ENCODE measurements at places on chromosomes 4 and X.

- DNase-seq, result no peak
Observed at GRCh38 chr4:163201358-163201757, 34.7 kb upstream of the NAF1 start.

DNA sequence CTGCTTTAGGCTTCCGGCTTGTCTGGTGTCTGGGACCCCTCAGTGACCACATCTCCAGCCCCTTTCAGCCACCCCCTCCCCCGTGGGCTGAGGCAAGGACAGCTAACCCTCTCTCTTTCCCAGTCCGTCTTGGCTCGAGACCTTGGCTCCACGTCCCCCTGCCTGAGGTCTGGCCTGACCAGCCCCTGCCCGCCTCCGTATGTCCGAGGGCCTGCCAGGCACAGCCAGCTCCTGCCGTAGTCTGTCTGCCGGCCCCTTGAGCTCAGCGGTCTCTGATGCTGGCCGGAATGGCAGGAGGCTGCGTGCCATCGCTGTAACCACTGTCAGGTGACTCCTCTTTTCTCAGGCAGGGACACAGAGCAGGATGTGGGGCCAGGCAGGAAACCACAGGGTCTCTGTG, 73.3 kb upstream of the LRPAP1 start:
- no peak for DNase-seq

- DNase-seq, result no peak
Observed at GRCh38 chrX:136667446-136668168, 19.6 kb downstream of the CD40LG start.

DNA sequence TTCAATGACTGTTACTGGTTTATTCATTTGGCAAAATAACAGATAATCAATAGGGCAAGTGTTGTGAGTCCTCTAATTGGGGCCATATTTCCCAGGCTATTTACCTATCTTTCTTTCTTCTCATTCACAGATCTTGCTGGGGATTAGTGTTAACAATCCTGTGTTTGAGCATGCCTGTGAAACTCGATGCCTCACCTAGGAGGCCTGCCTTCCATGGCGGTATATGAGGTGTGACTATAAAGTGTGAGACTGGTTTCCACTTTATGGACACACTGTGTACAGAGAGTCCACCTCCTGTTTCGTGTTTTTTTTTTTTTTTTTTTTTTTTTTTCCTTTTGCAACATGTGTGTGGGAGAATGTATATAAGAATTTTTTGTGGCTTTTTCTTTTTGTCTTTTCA, 199.3 kb downstream of the BMPR1B start:
- no peak for DNase-seq

GRCh38 chr4:112329672-112330375, 32.7 kb downstream of the ALPK1 start:
- no peak for DNase-seq

DNA sequence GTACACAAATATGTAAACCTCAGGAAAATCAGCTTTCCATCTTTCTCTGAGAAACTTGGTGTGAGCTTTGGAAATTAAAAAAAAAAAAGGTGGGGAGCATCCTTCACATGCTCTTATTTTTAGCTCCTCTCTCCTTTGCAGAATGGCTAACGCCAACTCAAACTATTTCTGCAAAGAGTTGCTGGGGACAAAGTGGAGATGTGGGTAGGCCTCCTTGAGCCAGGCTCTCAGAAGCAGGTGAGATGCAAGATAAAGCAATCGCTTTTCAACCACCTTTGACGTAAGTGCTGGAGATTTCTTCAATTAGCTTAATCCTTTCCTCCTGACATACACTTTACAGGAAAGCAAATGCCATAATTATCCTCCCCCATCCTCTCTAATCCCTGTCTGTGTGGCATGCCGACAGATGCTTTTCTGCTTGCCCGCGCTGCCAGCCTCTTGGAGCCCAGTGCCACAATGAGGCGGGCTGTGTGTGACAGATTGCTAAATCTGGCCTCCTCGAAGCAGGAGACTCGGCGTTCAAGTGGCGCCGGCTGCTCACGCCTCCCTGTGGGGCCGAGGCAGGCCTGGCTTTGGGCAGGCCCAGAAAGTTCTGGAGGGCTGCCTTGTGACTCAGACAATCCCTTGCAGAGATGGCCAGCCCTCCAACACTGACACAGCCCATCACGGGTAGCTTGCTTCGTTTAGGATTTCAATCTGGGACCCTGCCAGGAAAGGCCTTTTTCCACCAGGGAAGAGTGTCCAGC, 64.9 kb upstream of the SOD3 start:
- no peak for DNase-seq

DNA sequence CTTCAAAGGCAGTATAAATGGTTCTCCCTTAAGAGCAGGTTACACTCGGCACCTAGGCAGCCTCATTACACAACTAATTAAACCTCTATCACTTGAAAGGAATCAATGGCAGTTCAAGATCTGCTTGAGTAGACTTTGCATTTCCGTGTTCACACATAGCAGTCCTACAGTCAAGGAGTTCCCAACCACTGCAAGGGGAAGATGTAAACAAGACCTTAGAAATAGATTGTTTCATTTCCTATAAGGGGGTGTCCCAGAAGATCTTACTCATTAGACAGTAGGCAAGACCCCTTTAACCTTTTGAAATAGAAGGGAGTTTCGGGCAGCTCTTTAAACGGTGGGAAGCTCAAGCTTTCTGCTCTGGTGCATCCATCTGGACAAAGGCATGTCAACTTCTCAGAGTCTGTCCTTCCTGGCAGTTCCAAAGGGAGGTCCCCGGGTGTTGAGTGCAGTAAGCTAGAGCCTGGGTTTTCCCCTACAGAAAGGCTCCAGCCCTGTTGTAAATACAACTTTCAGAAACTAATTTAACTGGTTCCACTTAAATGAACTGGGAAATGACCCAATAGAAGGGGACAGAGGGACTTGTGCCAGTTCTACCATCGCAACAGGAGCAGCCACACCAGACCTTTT, 150.8 kb downstream of the RBMX2 start:
- DNase-seq, result no peak

- DNase-seq, result no peak
Observed at GRCh38 chr4:109294468-109295020, 7.9 kb downstream of the COL25A1 start.

All from activated T-cell treated with anti-CD3 and anti-CD28 coated beads for 4 hours (primary cell).